ENCODE measurements at places on chromosomes 6 and 20.
A peak's percentile ranks its signal among the peaks of the same experiment; 100 is the strongest.

- DNase-seq, result no peak
Measured at GRCh38 chr20:61644378-61645076, 392.5 kb downstream of the CDH4 start.

- DNase-seq, result no peak
Measured at GRCh38 chr6:112065426-112065986, 11.6 kb downstream of the CCN6 start.

- DNase-seq, result no peak
Measured at GRCh38 chr6:125872259-125872921, 81.6 kb downstream of the NCOA7 start.

DNA sequence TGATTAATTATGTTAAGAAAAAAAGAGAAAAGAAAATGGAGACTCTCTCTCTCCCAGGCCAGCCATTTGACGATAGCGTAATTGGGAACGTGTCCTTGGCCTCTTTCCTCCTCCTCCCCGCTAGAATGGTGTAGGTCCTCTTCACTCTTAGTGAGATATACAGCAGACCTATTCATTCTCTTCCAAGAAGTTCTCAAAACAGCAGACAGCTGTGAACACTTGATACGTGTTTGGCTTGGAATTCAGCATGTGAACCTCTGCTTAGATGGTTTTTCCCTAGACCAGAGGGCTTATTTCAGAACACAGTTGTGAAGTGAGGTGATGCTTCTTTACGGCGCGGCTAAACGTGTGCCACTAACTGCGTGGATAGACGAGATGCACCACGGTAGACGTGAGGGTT, 32.6 kb upstream of the TULP4 start:
- no peak for DNase-seq

DNA sequence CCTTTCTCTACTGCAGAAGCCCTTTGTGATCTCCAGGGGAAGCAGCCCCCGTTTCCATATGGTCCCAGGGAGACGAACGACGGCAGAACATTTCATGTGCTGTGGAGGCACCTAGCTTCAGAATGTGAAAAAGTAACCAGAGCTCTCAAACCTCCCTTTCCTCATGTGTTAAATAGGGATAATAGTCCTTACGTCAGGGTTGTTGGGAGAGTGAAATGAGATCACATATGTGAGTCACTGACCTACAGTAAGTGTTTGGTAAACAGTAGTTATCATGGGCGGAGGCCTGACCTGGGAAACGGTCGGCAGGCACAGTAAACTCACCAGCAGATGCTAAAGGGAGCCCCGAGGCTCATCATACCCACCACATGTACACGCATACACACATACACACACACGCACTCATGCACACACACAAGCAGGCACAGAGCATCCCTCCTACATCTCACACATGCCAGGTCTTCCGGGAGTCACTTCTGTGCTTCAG, 89.7 kb downstream of the LY86 start:
- peak; percentile 73 for DNase-seq

GRCh38 chr6:144777249-144777648, 492.1 kb downstream of the UTRN start:
- DNase-seq, result no peak

DNA sequence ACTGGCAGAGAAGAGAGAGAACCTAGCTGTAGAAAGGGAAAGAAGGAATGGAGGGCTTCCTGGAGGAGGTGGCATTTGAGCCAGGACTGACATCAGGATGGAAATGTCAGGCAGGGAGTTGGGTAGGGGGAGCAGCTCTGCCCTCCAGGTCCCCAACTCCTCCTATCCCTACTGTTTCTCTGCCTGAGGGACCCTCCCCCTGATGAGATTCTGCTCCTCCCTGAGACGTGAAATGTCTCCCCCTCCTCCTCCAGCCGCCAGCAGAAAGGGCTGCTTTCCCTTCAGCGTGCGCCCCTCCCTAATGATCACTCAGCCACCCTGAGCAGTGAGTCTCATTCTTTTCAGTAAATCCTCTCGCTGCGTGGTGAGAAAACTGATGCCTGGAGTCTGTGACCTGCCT, 40.6 kb downstream of the HLA-DPB1 start:
- no peak for DNase-seq

DNA sequence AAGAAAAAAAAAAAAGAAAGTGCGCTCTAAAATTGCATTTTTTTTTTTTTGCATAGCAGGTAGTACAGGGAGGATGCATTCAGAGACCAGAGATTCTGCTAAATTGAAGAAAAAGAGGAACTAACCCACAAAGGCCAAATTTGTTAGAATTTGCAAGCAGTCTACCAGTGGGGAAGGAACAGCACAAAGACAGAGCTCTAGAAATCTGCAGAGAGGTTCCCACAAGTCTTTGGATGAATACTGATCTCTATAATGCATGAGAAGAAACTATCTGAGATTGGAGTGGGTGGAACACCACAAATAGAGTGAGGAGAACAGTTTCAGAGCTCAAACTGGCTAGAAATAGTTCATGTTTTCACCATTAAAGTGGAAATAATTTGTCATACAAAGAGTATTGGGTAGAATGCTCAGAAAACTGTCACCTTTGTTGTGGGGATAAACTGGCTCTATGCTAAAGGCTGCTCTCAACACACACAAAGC, 79.6 kb upstream of the AHI1 start:
- DNase-seq, result peak; percentile 2

- DNase-seq, result no peak
Measured at GRCh38 chr20:24891546-24892393, 57.3 kb upstream of the CST7 start.

DNA sequence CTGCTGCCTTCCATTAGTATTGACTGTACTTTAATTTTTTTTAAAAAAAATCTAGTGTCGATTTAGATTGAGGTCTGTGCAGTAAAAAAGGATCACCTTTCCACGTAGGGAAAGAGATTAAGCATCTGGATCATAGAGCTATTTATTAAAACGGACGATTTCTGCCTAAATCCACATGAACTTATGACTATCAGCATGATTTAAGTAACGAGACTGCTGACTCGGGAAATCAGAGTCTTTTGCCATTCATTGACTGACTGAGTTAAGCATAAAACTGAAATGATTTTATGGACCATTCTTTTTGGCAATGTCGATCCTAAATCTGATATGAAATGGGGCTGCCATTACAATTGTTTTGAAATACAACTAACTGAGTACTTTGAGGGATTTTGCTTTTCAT, 261.7 kb downstream of the SAMD5 start:
- DNase-seq, result no peak

GRCh38 chr20:5001174-5002076, at the start of gene SLC23A2:
Gene SLC23A2 (minus strand): TSS chr20:5001510. CDS start chr20:4932562, 68,948 bp downstream.
- no peak for DNase-seq

GRCh38 chr6:7621761-7622160, 31.8 kb downstream of the SNRNP48 start:
- no peak for DNase-seq

GRCh38 chr6:40386200-40386599, 201.0 kb downstream of the LRFN2 start:
- no peak for DNase-seq

DNA sequence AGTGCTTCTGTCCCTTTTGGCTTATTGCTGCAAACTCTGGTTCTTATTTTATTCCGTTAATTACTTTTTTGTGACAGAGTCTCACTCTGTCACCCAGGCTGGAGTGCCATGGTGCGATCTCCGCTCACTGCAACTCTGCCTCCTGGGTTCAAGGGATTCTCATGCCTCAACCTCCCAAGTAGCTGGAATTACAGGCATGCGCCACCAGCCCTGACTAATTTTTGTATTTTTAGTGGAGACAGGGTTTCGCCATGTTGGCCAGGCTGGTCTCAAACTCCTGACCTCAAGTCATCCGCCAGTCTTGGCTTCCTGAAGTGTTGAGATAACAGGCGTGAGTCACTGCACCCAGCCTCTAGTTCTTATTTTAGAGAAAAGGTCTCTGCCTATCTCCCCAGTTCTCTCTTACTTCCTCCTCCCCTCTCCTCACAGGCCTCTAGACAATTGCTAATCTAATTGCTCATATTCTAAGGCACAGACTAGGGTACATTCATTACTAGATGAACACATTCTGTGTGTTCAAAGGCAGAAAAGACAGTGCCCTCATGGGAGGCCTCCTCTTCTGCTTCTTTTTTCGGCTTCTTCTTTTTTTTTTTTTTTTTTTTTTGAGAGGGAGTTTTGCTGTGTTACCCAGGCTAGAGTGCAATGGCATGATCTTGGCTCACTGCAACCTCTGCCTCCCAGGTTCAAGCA, 27.0 kb downstream of the EDEM2 start:
- peak; percentile 75 for DNase-seq

- no peak for DNase-seq
Measured at GRCh38 chr6:112289038-112289566, 34.7 kb upstream of the LAMA4 start.

DNA sequence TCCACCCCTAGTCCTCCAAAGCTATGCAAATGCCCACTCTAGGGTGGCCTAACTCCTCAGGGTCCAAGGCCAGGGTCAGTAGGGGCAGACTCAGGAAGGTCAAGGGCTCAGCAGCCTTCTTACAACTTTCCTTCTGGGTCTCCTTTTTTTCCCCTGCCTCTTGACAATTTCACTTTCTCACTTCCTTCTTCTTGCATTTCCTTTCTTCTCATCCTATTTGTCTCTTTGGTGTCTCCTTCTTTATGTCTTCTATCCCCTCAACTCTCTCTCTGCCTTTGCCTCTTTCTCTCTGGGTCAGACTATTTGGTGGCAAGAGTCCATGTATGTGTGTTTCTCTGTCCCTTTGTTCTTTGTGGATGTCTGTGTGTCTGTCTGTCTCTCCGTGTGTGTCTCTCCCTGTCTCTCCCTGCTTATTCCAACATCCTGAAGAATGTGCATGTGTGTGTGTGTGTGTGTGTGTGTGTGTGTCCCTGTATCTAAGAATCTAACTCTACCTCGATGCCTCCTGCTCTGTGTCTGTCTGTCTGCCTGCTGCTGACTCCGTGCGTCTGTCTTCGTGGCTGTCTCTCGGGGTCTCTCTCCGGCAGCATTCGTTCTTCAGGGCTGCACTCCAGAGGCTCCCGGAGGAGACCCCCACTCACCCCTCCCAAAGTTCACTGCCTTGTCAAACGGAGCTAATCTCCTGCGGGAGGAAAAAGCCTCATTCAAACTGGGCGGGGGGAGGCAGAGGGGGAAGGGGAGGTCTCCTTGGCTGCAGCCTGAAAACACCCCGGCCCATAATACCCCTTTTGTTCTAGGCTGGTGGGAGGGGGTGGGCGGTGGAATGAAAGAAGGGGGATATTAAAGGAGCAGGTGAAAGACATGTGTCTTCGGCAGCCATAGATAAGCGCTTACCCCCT, 51.7 kb upstream of the FOXP4 start:
- no peak for DNase-seq

GRCh38 chr6:152272486-152272885, 364.7 kb downstream of the SYNE1 start:
- no peak for DNase-seq

DNA sequence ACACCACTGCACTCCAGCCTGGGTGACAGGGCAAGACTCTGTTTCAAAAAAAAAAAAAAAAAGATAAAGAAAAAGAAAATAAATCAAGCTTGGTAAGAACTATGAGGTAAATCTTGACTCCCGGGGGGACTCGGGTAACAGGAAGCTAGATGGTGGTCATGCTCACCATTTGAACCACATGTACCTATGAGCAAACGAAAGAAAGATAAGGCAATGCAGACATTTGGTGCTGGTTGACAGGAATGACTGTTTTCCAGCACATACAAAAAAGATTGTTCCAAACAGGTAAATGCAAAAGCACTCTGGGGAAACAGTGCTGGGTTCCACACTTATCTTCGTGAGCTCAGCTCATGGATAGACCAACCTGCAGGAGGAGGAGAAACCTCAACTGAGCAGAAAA, 22.8 kb upstream of the PTPN1 start:
- no peak for DNase-seq

- no peak for DNase-seq
Measured at GRCh38 chr6:47376930-47377329, 67.2 kb upstream of the TNFRSF21 start.
